ENCODE measurements at places on chromosomes 3 and 15.

DNA sequence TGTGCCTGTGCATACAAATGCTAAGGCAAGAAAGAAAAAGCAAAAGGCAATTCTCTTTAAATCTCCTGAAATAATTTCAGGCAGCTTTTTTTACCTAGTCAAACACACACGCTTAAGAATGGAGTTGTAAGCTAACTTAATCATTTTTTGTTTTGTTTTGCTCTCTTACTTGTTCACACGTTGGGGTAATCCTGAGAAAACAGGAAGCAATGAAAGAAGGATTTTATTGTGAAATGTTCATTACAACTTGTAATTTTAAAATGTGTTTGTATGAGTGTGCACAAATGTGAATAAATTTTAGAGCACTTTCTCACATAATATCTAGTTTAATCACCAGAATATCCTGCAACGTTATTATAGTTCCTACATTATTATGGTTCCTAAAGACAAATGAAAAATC lies 263.8 kb downstream of the LPP start:
- no peak for DNase-seq

GRCh38 chr3:153631102-153631501 lies 469.1 kb downstream of the RAP2B start:
- DNase-seq, result no peak

DNA sequence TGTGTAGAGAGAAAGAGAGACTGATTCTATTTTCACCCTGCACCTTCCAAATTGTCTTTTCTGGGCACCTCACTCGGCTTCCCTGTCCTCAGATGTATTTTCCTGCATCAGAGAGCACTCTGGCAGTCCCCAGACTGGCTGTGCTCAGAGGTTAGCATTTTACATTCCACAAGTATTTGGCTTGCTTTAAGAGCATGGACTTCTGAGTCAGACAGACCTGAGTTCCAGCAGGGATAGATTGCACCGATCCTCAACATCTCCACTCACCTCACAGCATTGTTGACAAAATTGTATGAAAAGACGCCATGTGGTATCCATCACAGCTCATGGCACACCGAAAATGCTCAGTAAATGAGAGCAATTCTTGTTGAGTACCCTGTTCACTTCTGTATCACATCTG lies 45.6 kb downstream of the SST start:
- DNase-seq, result no peak

GRCh38 chr15:75036212-75036616 lies 12.8 kb downstream of the PPCDC start:
- no peak for DNase-seq

DNA sequence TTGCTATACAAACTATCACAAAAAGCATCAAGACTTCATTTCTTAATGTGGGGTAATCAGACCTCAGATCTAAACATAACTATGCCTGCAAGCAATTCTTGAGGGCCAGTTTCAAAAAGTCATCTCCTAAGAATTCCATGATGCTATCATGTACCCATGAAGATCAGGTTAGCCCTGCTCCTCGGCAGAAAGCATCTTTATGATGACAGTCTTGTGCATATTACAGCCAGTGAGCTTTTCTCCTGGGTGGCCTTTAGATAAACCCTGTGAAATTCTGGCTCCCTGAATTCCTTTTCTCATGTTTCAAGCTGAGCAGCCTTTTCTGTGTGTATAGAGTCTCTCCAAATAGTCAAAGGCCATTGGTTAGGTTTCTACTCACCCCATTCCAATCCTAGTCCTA lies 201.9 kb upstream of the MCTP2 start:
- no peak for DNase-seq

DNA sequence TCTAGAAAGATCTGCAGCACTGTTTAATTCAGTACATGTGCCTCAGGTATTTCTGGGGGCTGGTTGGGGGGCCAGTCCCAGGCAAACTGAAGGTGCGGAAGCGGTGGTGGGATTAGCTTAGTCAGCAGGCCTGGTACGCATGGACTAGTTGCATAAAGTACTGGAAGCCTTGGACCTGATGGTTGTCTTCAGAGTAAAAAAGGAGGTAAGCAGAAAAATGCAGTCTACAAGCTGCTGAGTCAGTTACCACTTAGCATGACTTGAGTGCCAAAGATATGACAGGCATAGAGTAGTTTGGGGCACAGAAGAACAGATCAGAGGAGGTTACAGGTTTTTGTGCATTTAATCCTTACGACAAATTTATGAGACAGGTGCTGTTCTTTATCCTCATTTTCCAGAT lies 19.9 kb upstream of the GOLGA8J start:
- DNase-seq, result no peak

DNA sequence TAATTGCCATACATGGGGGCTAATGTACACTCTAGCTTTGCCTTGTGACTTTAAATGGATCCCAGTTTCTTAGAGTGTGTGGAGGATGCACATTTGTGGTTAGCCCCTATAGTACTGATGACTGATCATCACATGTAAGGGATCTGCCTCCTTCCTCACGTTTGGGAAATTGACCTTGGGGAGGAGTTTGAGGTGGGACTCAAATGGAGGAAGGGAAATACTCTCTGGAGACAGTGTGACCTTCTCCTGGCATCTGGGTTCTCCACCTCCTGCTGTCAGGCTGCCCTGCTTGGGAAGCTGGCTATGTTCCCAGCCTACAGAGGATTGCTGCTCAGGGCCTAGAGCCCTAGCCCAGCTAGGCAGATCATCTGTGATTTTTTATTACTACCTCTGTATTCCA lies 48.7 kb downstream of the PPM1L start:
- DNase-seq, result no peak

- DNase-seq, result no peak
These were observed 26.9 kb downstream of the CHCHD4 start for GRCh38 chr3:14097616-14098391.

DNA sequence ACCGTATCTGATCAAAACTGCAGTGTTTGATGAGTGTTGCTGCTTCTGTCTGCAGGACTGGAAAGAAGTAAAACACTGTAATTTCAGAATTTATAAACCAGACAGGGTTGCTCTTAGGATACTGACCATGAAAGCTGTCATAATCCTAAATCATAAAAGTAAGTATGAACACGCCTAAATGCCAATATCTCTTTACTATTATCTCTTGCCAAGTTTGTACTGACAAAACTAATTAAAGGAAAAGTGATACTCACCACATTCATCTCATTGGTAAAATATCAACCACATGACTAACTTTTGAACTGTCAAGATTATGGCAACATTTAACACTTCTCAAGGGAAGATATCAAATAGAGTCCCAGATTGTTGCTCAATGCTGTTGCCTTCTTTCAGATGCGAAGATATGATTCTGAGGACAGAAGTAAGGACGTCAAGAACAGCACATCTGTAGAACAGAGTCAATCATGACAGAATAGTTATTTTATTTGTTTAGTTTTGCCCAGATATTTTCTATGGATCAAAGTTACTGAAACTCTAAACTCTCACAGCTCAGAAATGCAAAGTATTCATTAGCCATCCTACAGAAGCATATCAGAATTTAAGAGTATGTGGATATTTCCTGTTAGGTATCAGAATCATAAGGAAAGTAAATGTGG lies 61.4 kb upstream of the COL8A1 start:
- DNase-seq, result no peak

- no peak for DNase-seq
These were observed 5.5 kb downstream of the FGF7 start for GRCh38 chr15:49428409-49429095.

- DNase-seq, result no peak
These were observed 252.3 kb downstream of the OCA2 start for GRCh38 chr15:27846722-27847395.

DNA sequence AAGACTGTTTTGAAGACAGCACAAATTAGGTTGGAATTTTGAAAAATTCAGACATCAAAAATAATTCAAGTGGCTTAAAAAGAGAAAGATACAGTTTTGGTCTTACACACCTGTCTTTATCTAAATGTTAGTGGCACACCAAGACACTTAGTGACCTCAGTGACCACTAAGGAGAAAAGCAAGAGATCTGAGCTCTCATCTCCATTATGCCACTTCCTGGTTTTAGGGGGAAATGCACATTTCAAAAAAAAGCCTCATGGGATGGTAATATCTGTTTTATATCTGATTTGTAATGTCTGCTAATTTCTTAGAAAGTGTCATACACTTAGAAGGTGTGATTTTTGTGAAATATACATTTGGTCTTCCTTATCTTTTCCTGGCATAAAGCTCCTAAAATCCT lies 16.4 kb downstream of the IL12A start:
- DNase-seq, result no peak

- no peak for DNase-seq
These were observed 90.5 kb upstream of the CTDSPL start for GRCh38 chr3:37770938-37771918.

Measured in GF-D8 (cell line).